ENCODE measurements at places on chromosomes 7 and 10. TPM values are rescaled to one million over a fixed set of nuclear protein-coding genes. Genes with fewer than 3 reads are reported as not detected.

DNA sequence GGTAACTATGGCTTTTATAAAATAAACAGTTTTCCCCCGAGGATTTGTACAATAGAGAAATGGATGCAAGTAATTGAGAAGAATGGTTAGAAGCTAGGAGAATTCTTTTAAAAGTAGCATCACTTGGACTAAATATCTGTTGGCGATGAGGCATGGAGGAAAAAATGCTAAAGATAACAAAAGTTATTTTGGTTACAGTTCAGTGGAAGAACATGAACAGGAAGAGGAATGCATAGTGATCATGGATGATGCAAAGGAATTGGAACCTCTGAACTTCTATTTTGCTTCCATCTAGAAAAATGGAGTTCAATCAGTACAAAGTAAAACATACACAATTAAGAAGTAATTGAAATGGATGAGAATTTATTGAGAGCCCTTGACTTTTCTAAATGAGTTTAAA, 32.9 kb downstream of the ENTPD1 start:
- DNase-seq: no peak

DNA sequence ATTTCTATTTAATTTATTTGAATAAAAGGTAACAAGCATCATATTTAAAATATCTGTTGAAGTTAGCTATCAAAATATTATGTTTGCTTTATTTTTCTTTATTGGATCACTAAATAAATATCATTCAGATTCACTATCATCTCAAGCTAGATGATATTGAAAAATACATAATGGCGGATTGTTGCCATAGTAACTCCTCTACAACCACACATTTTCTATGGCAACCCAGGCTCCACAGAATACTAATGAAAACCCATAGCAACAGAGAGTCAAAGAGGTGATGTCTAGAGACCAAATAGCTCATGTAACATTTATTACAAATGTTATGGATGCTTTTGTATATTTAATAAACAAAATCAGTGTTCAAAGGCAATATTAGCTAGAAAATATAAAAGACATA, 148.9 kb upstream of the CDK1 start:
- DNase-seq: no peak

DNA sequence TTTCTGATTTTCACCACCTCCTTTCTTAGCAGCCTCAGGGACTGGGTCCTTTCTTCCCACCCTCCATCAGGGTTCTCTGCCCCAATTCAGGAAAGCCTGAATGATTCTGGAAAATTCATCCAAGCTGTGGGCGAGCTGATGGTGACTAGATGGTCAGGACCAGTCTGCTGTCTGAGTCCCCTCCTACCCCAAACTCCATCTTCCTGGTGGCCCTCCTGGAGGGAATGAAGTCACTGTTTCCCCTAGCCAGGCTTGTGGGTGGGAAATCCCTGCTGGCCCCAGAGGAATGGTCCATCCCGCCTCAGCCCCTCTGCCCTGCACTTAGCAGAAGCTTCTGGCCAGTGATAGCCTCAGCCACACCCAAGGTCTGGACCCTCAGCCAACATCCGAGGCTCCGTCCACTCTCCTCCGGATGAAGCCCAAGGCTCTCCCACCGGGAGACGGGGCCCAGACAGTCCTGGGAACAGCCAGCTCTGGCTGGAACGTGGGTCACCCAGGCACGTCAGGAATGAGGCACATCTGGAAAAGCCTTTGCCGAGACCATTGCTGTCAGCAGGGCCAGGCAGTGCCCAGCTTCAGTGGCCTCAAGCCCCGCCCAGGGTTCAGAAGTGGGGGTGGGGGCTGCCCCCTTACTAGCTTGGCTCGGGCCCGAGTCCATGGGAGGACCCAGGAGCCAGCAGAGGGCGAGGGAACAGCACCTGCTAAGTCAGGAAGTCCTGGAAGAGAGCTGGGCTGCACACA, 4.0 kb upstream of the AQP1 start:
- DNase-seq: no peak

DNA sequence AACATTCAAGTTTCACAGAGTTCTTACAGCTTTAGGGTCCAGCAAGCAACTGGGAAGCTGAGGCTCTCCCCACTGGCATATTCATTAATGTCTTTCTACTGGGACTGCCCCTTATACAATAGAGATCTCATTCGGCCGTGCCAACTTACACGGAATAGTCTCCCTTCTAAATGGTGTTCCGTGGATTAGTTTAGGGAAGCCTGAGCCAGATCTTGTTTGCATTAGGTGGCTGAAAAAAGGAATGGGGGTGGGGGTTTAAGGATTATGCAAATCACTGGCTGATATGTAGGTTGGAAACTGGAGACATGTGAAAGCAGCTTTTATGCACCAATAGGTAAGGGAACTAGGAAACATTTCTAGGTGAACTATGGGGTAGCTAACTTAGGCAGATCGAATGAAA, 218.3 kb downstream of the TRIL start:
- no peak for DNase-seq

- DNase-seq: no peak
These were observed 39.9 kb upstream of the SMNDC1 start for GRCh38 chr10:110344622-110345021.

DNA sequence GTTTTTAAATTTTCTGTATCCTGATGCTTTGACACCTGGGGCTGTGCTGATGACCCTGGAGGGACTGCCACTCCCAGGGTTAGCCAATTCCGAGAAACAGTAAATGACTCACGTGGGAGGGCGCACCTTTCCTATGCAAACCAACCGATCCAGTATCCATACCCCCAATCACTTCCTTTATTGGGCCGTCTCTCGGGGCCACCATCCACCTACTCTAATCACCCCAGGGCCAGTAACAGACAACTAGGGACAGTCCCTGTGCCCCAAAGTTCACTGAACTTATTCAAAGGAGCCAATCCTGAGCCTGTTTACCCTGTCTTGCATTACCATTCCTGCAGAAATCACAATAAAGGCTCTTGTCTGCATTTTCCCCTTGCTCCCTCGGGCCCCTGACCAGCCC, 6.6 kb upstream of the LGI1 start:
- DNase-seq: no peak

CYP3A4 gene
- total RNA-seq: not detected

FGFBP3 gene
- 1.4 TPM for total RNA-seq

AOAH gene
- 14.4 TPM for total RNA-seq

C10orf95 gene
- total RNA-seq: 0.17 TPM
